ENCODE measurements at places on chromosomes 1 and 21.

- DNase-seq: no peak
These were observed 16.4 kb upstream of the CAPN2 start for GRCh38 chr1:223695941-223696340.

DNA sequence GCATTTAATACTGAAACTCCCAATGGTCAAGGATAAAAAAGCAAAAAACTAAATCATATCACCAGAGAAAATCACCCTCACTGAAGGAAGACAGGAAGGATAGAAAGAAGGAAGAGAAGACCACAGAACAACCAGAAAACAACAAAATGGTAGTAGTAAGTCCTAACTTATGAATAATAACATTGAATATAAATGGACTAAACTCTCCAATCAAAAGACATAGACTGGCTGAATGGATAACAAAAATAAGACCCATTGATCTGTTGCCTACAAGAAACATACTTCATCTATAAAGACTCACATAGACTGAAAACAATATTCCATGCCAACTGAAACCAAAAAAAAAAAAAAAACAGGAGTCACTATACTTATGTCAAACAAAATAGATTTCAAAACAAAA is 347.7 kb downstream of the NCAM2 start:
- DNase-seq: no peak

DNA sequence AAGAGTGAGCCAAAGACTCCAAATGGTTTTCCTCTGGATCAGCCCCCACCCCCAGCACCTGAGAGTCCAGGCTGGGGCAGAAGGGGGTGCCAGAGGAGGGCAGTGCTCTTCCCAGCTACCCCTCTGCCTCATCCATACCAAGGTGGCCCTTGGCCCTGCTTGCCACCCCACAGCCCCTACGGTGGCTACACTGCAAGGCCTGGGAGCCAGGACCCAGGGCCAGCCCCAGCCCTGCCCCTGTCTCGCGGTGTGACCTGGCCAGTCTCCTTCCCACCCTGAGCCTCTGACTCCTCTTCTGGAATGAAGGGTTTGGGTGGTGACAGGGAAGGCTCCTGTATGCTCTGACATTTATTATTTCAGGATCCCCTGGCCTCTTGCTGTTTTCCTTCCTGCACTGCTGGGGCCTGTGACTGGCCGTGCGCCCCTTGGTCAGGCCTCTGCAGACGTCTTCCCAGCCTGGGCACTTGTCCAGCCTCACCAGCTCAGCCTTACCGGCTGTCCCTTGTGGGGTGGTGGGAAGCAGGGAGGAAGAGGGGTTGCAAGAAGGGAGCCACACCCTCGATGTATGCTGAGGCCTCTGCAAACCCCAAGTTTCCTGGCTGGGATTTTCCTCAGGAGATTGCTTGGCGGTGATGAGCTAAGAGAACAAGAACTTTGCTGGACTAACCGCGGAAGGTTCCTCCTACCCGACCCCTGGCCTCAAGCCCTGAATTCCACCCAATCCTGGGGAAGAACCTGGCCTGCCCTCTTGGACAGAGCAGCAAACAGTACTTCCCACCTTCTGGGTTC is 13.5 kb downstream of the ASAP3 start:
- no peak for DNase-seq

DNA sequence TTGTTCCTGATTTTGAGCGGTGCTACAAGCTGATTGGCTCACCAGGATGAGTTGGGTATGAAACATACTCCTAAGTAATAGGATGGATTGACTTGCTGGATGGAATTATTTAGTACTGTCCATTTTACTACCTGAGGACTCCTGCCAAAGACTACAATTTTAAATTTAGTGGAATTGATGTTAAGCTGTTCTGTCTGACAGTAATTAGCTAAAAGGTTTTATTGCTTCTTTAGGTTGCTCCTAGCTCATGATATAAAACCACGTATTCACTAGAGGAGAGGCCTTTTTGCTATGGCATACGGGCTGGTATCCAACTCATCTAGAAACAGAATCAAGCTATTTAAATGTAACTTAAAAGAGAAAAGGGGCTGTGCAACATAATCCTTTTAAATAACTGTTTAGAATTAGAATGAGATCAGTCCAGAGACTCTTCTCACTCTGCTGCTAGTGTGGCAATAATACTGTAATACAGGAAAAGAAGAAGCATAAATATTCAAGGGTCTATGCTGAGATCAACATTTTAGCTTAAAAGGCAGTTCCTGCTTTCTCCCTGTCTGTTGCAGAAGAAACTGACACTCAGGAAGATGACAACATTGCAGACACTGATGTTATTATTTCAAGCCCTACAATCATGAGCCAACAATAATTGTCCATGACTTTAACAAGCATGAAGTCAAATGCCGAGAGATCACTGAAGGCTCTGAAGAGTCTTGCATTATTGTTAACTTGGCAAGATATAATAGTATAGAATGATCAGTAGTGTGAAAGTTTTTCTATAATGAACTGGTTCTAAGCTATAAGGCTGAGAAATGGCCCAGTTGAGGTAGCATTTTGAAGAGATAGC is 258.7 kb upstream of the ADGRL4 start:
- no peak for DNase-seq

GRCh38 chr1:146007489-146008133 is 11.2 kb upstream of the TXNIP start:
- no peak for DNase-seq

- DNase-seq: no peak
These were observed 26.4 kb upstream of the PLA2G4A start for GRCh38 chr1:186802388-186802787.

- DNase-seq: no peak
These were observed 2.3 kb downstream of the SLC37A1 start for GRCh38 chr21:42515708-42516502.

DNA sequence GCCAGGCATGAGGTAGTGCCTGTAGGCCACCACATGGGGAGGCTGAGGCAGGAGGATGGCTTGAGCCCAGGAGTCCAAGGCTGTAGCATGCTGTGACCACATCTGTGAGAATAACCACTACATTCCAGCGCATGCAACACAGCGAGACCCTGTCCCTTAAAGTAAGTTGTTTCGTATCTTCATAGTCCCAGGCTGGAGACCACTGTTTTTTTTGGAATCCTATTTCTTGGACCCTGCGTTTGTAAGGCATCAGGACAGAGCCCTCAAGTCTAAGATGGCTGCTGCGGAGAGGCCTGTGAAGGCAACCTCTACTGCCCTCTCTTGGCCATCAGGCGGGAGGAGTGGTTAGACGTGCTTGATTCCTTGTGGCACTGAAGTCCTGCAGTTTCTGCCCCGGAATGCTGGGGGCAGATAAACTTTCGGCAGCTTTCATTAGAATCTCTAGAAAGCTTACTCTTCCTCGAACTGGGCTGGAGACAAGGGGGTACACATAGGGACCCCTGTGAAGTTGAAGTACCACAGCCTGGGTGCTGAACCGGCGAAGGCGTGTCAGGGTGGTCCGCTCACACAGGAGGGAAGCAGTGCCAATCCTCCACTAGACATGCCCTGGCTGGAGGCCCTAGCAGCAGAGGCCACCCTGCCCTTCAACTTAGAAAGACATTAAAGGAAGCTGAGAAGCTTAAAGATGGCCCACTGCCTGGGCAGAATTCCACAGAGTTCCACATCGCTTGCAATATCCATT is 36.6 kb downstream of the RABIF start:
- DNase-seq: peak; percentile 45

DNA sequence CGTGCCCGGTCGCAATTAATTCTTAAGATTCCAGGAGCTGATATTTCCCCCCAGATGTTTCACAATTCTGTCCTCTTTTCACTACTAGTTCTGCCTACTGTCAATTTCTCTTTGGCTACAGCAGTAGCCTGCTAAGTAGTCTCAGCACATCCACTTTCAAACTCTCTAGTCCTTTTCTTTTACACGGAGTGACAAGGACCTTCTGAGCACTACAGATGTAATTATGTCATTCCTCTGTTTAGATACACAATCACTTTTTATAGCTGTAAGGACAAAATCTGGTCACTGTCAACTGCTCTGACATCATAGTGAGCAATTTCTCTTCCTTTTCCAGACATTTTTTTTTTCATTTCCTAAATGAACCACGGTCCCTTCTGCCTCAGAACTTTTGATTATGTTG is 421.7 kb upstream of the CHRM3 start:
- DNase-seq: no peak

GRCh38 chr1:44072204-44072603 is 40.9 kb upstream of the SLC6A9 start:
- DNase-seq: no peak

DNA sequence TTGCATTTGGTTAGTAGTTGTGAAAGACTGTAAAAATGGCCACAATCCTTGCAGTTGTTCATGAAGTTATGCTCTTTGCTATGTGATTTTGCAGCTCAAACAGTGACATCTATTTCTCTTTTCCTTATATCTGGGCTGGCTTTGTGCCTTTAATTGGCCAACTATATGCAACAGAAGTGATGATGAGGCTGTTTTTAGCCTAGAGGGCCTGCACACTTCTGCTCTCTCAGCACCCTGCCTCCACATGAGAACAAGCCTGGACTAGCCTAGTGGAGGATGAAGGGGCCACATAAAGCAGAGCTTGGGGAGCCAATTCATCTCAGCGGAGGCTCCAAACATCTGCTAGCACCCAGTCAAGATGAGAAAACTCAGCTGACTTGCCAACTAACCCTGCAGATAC is 339.8 kb downstream of the OMA1 start:
- DNase-seq: no peak

DNA sequence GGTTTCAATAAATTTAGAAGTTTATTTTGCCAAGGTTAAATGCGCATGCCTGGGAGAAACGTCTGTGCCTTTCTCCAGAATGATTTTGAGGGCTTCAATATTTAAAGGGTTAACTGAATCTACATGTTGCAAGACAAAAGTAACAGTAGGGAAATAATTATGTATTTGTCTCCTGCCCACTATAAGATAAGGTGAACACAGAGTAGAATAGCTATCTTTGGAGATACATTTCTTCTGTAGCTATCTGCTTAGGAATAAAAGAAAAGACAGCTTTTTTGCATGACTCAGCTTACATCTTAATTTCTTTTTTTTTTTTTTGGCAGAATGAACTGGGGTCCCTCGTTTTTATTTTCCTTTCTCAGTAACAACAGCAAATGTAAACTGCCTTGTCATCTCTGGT is 1351.6 kb downstream of the AMY1C start:
- DNase-seq: no peak

GRCh38 chr1:17214876-17215544 is 10.1 kb downstream of the PADI1 start:
- no peak for DNase-seq

- no peak for DNase-seq
These were observed 27.1 kb downstream of the ZNHIT6 start for GRCh38 chr1:85681087-85681486.

GRCh38 chr1:43991476-43992231 is at the start of gene CCDC24:
Gene CCDC24, plus strand, starts transcription at chr1:43991599. Its CDS starts 280 bp downstream, at chr1:43991879.
- peak; percentile 82 for DNase-seq

DNA sequence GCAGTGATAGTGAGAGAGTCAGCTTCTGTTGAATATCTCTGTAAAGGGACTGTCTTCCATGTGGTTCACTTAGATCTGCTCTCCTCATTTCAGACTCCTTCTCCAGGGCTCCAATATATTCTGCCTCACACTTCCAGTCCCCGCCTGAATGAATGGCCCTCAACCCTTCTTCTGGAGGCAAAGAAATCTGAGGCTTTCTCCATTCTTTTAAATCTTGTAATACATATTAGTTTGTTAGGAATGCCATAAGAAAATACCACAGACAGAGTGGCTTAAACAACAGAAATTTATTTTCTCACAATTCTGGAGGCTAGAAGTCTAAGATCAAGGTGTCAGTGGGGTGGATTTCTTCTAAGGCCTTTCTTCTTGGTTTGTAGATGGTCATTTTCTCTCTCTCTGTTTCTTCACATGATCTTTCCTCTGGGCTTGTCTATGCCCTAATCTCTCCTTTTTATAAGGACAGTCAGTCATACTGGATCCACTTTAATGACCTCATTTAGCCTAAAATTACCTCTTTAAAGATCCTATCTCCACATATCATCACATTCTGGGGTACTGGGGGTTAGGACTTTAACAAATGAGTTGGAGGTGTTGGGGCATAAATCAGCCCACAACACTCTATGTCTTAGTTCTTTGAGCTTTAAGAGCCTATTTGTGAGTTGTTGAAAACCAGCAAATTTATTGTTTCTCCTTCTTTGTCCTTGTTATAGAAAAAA is 128.5 kb upstream of the KCNK2 start:
- no peak for DNase-seq

- no peak for DNase-seq
These were observed 19.8 kb downstream of the HP1BP3 start for GRCh38 chr1:20767271-20767670.

DNA sequence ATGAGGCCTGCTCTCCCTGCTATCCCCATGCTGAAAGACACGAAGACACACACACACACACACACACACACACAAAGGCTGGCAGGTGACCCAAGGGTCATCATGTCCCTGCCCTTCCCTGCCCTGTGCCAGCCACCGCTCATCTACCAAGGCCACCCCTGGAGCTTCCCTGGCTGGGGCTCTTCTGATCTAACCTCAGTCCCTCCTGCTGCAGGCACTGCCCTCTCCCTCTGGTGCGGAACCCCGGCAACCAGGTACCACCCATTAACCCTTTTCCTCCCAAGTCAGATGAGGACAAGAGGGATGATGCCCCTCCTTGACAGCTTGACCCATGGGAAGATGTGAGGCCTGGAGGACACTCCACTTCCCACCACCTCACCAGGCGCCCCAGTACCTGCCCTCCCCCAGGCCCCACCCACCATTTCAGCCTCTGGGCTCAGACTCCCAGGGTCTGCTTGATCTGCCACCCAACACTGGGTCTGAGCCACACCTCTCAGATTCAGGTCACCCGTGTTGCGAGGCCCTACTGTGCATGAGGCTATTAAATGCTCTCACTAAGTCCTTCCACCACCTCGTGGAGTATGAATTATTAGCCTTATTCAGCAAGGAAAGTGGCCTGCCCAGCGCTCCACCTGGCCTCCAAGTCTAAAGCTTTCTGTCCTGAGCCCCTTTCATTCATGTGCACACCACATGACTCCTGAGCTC is 2.5 kb downstream of the SDC3 start:
- DNase-seq: no peak

DNA sequence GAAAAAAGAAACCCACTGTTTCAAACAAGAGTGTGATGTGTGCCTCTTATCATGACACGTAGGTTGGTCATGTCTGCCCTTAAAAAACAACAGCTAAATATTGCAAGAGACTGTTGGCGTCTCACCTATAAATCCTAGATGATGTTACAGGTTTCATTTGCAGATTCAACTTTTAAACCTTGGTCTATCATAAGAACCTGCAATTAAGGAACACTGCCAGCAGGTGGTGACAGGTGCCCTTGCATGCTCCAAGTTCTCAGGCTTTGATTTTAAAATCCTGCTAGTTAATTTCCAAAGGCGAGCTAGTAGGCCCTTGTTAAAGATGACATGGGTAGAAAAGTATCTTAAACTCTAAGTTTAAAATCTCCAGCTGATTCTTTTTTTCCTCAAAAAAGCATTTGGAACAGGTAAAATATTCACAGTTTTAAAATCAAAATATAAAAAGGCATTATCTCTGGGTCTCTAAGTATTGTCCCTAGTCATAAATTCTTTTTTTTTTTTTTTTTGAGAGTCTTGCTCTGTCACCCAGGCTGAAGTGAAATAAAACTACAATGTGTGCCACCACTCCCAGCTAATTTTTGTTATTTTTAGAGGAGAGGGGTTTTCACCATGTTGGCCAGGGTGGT is 39.1 kb downstream of the CLSTN1 start:
- peak; percentile 79 for DNase-seq
